ENCODE measurements at places on chromosomes 5 and 9.

GRCh38 chr9:119412399-119412798 lies 43.2 kb upstream of the BRINP1 start:
- no peak for DNase-seq

- no peak for DNase-seq
Measured at GRCh38 chr9:129898185-129898584, 62.9 kb downstream of the USP20 start.

- no peak for DNase-seq
Measured at GRCh38 chr9:27527702-27528075, 1.9 kb downstream of the MOB3B start.

GRCh38 chr5:153658149-153658548 lies 167.7 kb downstream of the GRIA1 start:
- DNase-seq, result no peak

- DNase-seq, result no peak
Measured at GRCh38 chr5:96090215-96090614, 128.6 kb upstream of the ELL2 start.

DNA sequence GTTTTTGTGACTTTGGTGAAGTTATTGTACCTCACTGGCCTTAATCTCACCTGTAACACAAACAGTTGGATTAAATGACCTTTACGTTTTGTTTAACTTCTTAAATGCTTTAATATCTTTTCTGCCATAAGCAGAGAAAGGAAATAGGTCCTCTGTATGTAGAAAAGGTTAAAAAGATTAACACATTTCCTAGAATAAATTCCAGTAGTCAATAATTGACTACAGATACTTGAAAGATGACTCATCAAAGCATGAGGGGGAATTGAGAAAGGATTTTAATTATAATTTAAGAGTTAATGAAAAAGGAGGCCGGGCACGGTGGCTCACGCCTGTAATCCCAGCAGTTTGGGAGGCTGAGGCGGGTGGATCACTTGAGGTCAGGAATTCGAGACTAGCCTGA lies 35.8 kb upstream of the CMYA5 start:
- no peak for DNase-seq

DNA sequence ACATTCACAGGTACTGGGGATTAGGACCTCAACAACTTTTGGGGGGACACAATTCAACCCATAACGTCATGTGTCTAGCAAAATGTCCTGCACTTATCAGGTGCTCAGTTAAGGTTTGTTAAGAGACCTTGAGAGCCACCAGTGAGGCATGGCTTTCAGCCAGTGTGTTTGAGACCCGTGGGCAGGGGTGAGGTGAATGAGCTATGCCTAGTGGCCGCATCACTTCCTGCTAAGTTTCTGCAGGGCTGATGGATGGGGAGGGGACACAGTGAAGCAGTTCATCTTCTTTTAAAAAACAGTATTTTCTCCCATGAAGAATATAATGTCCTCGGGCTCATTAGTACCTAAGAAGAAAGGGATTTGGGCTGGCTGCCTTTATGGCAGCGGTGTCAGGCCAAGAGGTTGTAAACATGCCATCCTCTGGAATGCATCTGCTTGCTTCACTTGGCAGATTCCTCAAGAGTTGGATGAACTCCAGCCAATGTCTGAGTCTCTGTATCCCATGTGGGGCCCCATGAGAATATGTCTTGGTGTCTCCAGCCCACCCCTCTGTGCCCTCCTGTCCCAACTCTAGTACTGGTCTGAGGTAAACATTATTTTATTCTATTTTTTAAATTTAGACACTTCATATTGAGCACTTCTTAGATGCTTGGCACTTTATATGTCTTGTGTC lies 282.2 kb downstream of the CWC27 start:
- no peak for DNase-seq

DNA sequence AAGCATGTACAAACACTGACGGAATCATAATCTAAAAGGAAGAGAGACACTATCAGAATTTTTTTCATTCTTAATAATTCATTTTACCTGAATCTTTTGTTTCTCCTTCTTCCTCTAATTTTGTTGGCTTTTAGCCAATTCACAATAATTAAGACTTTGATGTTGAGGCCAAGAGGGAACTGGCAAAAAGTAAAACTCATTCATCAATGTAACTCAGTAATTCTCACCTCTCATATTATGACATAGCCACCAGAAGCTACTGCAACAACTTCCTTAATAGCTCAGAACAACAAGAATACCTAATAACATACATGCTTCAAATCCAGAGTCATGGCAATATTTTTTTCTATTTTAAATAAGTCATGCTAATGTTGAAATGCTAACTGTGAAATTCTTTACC lies 64.5 kb downstream of the MCTP1 start:
- DNase-seq, result no peak

GRCh38 chr5:84218546-84218945 lies 166.1 kb downstream of the EDIL3 start:
- DNase-seq, result no peak

DNA sequence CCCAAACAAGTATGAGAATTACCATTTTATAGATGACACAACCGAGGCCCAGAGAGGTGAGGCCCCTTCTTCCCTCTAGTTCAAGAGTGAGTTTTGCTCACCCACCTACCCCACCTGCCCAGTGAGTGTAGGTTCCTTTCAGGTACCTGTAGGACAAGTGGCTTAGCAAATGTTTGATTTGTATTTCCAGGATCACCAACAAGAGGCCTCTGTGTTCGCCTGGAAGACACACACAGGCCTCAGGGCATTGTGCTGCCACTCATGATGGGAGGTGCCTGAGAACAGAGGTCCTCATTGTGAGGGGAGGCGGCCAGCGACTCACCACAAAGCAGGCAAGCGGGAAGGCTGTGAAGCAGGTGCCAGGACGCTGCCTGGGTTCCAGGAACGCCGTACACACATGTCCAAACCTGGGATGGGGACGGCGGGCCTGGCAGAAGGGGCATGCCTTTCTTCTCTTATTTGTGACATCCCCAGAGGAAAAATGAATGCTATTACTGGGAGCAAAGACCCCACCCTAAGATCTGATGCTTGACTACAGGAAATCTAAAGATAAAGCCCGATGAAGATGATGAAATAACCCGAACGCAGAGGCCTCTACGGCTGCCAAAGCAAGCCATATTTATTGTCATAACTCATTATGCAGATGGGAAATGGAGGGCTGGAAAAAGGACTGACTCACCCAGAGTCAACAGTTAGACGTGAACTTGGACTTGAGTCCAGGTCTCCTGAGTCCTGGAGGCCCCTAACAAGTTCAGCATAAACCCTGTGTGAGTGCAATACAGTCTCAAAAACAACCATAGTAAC lies 60.2 kb upstream of the SLC25A51 start:
- no peak for DNase-seq

- DNase-seq, result peak; percentile 59
Measured at GRCh38 chr9:129068990-129069861, 11.7 kb upstream of the DOLPP1 start.

GRCh38 chr5:179377421-179378115 lies 32.3 kb upstream of the ADAMTS2 start:
- DNase-seq, result no peak

- no peak for DNase-seq
Measured at GRCh38 chr9:123861756-123862120, 68.2 kb downstream of the DENND1A start.

GRCh38 chr9:84072621-84073180 lies 92.1 kb downstream of the RMI1 start:
- DNase-seq, result no peak

- no peak for DNase-seq
Measured at GRCh38 chr9:98983295-98984268, 39.9 kb downstream of the COL15A1 start.

DNA sequence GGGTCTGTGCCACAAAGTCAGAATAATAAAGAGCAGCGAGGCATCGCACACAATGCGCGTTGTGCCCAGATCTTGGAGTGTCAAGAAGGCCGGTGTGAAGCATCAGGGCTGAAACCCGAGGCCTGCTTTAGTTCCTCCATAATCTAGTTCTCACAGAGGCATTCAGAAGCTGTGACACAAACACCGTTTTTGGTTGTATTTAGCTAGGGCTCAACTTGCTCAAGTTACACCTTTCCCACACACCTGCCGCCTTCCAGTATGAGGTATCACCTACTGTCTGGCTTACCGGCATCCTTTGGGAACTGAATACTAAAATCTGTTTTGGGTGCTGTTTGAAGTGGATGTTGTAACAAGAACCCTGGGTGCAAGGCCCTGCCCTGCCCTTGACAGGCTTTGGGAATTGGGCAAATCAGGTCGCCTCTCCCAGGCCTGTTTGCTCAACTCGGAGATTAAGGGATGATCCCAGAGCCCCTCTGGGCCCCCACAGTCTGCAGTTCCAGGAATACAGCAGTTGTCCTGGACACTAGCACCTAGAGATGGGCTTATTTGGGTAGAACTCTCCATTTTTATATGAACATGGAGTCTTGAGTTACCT lies 27.0 kb downstream of the SLC25A25 start:
- no peak for DNase-seq

- no peak for DNase-seq
Measured at GRCh38 chr9:68750255-68750654, 45.2 kb downstream of the PIP5K1B start.

GRCh38 chr9:92242260-92243136 lies 51.0 kb downstream of the IARS1 start:
- no peak for DNase-seq

DNA sequence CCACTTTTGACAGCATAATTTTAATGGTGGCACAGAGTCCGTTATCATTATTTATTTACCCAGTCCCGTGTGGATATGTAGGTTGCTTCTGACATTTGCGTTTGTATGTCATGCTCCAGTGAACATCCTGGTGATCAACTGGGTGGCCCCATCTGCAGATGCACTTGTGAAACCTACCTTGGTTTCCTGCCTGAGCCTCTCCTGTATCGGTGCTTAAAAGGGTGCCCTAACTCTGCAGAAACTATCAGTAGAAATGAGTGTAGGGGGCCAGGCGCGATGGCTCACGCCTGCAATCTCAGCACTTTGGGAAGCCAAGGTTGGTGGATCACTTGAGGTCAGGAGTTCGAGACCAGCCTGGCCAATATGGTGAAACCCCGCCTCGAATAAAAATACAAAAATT lies 92.1 kb upstream of the IER5L start:
- DNase-seq, result peak; percentile 79

DNA sequence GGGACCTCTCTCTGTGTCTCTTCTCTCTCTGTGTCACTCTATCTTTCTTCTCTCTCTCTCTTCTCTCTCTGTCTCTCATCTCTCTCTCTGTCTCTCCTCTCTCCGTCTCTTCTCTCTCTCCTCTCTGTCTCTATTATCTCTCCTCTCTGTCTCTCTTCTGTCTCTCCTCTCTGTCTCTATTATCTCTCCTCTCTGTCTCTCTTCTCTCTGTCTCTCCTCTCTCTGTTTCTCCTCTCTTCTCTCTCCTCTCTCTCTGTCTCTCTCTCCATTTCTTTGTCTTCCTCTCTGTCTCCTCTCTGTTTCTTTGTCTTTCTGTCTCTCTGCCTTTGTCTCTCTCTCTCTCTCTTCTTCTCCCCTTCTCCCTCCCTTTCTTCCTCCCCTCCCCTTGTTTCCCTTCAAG lies 3.2 kb upstream of the OLFM1 start:
- no peak for DNase-seq

- no peak for DNase-seq
Measured at GRCh38 chr9:30943446-30944224, 1440.8 kb upstream of the ACO1 start.

DNA sequence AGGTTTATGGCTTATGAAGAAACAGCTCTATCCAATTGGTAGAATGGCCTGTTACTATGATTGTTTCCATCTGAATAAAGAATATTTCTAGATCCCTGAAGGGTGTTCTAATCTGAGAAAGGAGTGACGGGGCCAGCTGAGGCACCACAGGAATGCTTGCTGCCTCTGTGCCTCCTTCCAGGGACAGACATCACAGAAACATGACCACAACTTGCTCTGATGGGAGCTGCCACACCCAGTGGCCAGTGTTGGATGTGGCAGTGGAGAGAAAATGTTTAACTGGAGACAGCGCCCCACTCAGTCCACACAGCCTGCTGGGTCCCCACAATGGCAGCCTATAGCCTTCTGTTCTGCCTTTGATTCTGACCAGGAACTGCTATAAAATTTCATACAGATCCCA lies 38.6 kb upstream of the TESK1 start:
- DNase-seq, result no peak

DNA sequence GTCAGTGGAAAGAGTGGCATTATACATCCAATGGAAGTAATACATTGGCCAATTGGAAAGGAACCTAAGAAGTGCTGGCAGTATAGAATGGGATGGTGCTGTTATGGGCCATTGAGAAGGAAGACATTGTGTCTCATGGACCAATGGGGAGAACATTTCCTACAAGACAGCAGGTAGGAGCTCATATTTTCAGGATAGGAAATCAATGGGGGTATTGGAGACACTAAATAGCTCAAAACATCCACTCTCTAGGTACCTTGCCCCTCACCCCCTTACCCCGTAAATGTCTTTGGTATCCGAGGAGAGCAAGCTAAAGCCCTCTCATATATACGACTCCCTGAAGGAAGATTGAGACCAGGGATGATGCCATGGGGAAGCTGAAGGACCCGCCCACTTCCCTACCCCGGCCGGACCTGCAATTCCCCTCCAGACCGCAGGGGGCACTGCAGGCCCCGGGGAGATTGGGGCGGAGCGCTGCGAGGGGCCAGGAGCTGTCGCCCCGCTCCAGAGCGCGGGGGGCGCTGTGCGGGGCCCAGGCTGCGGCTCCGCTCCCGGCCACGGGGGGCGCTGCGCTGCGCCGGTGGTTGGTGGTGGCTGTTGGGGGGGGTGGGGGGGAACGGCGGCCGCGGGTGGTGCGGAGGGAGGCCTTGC lies at the start of gene KDM3B:
KDM3B (plus strand) TSS at position 615 of the 651 bp plus-strand sequence. CDS start 111 bp downstream, outside the sequence.
- DNase-seq, result peak; percentile 95

GRCh38 chr9:38700695-38701094 lies 19.2 kb downstream of the FAM240B start:
- DNase-seq, result no peak

GRCh38 chr5:60668686-60669304 lies 31.2 kb downstream of the DEPDC1B start:
- DNase-seq, result peak; percentile 29

- DNase-seq, result no peak
Measured at GRCh38 chr9:97332993-97333392, 25.5 kb downstream of the CCDC180 start.

- DNase-seq, result no peak
Measured at GRCh38 chr9:120946259-120946658, 19.7 kb upstream of the TRAF1 start.

- DNase-seq, result no peak
Measured at GRCh38 chr9:94083384-94083783, 880 bp upstream of the PTPDC1 start.

- DNase-seq, result no peak
Measured at GRCh38 chr5:16313761-16314160, 134.2 kb upstream of the MARCHF11 start.

Measured in activated CD4-positive, alpha-beta T cell treated with anti-CD3 and anti-CD28 coated beads, Interleukin-10, Interleukin-2, amounts not matched to agents 100 ng/mL and 50 ng/mL, durations not matched to agents 16 hours and 8 hours (primary cell).